ENCODE measurements at places on chromosomes 3 and 15.

DNA sequence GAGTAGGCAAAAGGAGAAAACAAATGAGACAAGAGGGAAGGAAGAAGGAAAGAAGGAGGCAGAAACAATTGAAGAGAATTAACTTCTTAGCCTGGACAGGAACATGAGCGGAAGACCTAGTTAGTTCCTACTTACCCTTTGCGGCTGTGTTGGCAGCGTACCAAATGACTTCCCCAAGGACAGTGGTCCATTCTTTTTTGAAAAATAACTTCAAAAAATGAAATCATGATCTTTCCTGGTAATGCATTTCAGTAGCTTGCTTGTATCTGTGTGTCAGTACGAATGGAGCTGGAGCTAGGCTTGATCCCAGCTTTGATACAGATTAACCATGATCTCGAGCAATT, 41.5 kb upstream of the CFAP161 start:
- no peak for DNase-seq

DNA sequence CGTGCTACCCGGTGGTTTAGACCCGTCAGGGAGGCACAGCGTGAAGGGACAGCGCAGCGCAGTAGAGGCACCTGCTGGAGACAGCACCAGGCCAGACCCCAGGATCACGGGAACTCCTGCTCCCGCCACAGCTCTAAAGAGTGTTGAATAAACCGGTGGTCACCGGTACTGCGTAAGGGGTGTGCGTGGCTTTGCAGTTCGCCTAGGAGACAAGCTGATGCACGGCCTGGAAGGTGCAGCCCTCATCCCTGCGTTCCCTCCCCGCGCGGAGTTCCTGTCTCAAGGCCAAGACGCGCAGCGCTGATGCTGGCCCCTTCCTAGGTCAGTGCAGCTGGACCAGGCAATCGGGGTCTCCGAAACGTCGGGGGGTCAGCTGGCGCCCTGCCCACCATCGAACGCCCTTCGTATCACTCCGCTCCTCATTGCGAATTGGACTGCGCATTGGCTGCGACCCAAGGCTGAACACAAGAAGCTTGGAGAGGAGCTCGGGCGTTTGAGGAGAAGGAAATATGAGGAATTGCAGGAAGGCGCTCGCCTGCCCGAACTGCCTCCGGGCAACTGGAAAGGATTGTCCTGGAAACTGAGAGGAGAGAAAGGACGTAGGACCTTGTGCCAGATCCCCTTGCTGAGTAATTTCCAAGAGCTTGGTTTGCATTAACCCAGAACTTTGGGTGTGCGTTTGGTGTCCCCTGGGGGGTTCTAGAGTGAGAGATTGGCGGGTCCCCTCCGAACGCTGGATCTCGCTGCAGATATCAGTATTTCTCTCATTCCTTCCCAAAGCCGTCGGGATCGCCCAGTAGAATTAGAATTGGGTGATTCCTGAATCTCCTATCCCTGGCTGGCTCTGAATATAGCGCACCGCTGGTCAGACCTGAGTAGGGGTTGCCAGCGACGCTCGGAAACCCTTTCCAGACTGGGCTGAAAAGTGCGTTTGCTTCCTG, 2.3 kb upstream of the SOX14 start:
- DNase-seq: no peak

DNA sequence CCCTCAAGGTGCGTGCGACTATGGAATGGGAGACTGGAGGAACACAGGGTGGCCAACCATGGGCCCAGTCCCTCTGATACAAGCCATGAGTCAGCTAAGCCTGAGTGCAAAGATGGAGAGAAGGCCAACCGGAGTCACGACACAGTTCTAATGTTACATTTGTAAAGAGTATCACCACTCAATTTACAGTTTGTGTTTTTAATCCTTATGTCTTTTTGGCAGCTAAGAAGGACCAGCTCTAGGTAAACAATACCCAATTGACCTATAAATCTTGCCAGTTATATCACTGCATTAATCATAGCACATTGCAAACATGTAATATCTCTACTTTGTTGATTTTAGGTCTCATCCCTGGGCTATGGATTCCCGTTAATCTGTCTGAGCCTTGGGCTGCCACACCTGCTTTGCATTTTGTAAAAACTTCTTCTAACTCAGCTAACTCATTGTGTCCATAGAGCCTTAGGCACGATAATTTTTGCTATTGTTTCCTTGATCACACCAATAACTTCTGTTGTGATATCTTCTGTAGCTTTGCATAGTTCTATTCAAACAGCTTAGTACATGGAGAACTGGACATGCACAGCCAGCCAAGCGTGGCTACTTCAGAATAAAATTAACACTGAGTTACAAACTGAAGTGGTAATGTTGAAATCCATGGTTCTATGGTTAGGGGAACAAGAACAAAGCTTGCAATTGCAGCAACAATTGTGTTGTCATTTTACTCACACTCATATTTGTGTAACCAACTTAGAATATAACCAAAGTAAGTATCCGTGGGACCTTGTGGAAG, 50.3 kb downstream of the LSM3 start:
- no peak for DNase-seq

DNA sequence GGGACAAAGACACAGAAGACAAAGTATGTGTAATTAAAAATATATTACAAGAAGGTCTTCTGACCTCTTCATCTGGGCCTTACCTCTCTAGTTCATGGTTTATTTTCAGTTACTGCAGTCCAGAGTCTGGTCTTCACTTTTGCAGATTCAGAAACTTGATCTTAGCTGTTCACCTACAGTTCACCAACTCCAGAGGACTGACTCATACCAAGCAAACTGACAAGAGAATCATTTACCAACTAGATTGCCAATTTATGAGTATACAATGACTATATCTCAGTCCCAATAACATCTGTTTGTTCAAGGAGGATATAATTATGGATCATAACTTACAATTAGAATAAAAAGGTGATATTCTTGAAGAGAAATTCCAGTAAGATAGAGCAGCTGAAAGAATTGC, 9.0 kb downstream of the P2RY1 start:
- DNase-seq: no peak

DNA sequence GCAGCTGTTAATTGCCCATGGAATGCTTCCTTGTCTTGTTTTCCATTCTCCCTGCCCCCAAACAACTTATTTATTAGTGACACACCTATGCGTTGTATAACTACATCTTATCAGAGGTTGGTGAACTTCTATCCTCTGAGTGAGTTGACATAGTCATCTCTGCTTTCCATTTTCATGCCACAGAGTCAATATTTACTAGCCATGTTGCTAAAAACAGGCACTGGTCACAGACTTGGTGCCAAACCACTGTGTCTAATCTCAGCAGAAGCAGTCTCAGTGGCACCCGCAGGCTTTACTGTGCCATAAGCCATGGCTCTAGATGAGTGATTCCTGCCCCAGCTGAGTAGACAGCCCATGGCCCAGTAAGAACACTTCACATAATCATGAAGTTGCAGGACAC, 26.5 kb downstream of the DAPK2 start:
- DNase-seq: no peak

- DNase-seq: no peak
Observed at GRCh38 chr3:63193647-63194046, 84.5 kb upstream of the SYNPR start.

- no peak for DNase-seq
Observed at GRCh38 chr3:13073326-13074005, at the start of gene IQSEC1. TSS of gene IQSEC1 (minus strand) at chr3:13073429. CDS start at chr3:13073014, 415 bp downstream.

DNA sequence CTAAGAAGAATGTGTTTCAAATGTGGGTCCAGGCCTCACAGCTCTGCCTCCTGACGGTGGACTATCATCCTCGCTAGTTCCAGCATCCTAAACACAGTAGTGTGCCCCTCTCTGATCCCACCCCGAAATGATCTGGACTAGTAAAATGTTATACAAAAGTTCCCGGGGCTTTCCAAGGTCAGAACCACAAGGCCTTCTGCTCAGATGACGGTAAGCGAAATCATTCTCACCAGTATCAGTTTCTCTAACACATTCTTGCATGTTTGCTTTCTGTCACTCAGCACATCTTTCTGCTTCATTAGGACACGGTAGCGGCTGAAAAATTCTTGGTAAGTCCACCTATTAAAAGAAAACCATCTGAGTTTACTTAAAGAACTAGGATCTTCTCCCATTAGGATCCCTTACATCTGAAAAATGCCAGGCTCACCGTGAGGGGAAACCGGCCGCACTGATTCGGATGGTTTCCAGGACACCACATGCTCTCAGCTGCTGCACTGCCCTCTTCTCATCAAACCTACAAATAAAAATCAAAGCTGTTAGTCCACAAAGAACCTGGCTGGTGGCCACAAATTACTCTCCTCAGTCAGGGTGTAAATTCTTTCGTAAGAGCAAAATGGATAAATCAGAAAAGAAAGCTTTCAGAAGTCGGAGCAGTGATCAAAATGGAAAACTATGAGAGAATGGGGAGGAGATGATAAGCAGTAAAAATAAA, 83.9 kb upstream of the MYO5C start:
- no peak for DNase-seq

GRCh38 chr15:97654481-97655076, 305.9 kb upstream of the ARRDC4 start:
- DNase-seq: no peak

- DNase-seq: no peak
Observed at GRCh38 chr15:80974914-80975313, 14.7 kb downstream of the MESD start.

DNA sequence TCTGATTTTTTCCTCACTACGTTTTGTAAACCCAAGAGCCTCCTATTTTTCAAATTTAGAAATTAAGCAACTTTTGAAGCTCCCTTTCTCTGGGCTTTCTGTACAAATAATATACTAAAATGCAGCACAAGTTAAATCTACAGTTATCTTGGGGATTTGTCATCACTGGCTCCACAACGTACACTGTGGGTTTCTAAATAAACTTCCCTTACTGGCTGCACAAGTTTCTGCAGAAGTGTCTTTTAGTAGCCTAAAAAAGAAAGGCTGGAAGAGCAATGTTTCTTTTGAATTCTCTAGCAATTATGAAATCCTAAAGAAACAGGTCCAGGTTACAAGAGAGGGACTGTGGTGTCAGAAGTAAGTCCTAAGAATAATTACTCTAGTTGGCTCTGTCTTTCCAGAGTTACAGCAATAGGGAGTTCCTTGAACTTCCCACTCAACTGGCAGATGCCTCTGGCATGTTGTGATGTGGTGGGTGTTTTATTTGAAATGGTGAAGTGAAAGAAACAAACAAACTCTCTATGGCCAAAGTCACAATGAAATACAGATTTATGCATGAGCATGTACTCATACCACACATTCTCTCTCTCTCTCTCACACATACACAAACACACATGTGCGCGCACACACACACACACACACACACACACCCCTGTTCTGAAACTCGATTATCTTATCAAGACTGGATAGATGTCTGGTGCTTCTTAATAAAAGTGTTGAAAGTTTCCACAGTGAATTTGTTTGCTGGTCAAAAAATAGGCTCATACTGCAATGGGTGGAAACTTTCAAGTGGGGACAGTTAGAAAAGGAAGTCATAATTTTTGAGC, 198.2 kb downstream of the SSR3 start:
- no peak for DNase-seq

DNA sequence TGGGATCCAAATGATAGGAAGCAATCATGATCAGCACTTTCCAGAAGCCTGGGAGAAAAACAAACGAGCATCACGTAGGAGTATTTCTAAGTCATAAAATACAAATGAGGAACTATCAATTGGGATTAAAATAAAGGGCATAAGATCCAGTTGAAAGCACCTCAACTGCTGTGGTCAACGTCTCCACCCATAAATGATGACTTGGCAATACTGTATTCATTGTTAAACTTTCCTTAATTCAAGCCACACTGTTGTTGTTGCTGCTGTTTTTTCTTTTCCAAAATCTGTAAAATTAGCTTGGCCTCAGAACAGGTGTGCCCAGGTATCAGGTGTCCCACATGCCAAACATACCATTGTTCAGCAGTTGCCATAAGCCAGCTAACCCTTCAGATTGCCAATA, 395.8 kb downstream of the NTRK3 start:
- DNase-seq: no peak

DNA sequence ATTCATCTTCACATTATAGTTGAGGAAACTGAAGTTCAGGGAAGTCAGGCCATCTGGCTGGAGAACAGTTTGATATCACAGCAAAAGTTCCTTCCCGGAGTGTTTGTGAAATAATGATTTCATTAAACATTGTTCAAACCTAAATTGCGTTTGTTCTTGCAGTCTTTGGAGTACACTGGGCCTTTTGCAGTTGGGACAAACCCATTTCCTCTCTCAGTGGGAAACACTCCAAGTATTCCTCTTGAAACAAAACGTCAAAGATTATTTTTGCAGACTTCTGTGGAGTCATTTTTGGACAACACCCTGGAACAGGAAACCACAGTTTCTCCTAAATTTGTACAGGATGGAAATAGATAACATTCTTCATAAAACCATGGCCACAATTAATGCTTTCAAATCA, 287.5 kb downstream of the PTPRG start:
- no peak for DNase-seq

DNA sequence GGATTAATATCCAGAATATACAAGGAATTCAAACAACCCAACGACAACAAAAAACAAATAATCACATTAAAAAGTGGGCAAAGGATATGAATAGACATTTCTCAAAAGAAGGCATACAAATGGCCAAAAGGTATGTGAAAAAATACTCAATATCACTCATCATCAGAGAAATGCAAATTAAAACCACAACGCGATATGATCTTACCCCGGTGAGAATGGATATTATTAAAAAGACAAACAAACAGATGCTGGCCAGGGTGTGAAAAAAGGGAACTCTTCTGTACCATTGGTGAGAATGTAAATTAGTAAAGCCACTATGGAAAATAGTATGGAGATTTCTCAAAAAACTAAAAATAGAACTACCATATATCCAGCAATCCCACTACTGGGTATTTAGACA, 43.5 kb upstream of the MEF2A start:
- DNase-seq: no peak

- peak; percentile 34 for DNase-seq
Observed at GRCh38 chr15:32651229-32651837, 9.8 kb downstream of the SCG5 start.

DNA sequence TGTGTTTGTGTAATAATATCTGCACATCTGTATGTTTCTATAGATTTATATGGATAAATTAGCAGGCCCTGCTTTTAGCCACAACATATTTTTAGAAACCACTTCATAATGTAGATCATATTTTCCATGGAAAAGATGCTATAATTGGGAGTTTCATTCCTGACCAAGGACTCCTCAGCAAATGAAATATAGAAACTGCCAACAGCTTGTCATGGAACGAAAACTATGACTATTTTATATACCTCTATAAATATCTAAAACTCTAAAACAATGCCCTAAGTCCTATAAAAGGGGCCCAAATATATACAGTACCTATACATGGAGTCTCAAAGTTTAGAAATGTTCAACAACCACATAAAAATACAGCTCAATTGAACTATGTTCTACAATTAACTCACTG, 27.9 kb downstream of the EID1 start:
- no peak for DNase-seq

DNA sequence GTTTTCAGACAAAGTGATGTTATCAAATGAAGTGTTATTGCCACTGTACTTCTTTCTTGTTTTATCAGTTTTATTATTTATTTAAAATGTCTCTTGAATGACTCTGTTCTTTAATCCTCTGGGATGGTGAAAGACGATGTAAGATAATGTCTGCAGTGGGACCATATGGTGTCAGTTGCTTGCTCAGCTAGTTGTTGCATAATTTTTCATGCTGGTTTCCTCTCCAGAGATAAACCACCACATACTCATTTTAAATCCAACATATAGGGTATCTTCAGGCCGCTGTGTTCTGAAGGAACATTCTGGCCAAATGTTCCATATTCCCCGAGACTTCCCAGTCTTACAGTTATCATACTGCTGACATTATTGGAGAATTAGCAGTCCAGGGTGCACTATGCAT, 75.9 kb downstream of the GABRG3 start:
- DNase-seq: no peak
